LoVo (cell line): ENCODE measurements at places on chromosomes 12 and 14.
A peak's percentile ranks its signal among the peaks of the same experiment; 100 is the strongest.

DNA sequence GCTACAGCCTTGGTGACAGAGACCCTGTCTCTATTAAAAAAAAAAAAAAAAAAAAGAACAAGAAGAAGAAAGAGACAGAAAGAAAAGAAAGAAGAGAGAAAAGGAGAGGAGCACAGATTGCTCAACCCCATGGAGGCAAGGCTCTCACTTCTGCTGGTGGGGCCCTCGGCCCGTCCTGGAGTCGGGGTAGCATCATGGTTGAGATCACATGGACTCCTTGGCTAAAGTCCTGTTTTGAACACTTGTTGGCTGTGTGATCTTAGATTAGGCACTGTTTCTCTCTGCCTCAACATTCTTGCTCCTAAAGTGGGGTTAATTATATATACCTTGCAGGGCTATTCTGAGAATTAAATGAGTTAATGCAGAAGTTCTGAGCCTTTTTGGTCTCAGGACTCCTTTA, 207.7 kb downstream of the CACNA1C start:
- no peak for DNase-seq

DNA sequence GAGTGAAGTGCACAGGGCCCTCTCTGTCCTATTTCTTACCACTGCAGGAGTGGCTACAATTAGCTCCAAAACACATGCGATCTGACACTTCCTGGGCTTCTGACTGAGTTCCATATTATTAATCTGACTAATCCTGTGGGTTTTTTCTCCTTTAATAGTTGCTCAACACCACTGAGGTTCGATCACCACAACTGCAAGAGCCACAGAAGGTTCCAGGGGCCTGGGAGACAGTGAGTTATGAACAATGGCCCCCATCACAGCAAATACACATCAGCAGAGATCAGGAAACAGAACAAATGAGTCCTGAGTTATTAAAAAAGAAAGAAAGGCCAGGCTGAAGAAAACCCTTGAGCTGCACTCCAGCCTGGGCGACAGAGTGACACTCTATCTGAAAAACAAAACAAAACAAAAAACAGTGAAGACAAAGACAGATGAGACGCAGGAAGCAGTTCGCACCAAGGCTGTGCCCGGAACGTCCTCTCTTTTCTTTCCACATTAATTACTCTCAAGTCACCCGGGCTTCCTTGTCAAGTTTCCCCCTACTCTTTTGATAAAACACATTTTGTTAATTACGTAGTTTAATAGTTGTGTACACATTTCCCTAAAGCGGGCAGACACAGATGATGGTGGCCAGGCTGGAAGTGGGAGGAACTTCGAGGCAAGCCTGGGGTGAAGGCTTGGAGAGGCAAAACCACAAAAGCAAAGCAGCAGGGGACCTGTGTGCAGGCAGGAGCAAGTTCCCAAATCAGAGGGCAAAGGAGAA, 42.7 kb downstream of the CDC42BPB start:
- no peak for DNase-seq

DNA sequence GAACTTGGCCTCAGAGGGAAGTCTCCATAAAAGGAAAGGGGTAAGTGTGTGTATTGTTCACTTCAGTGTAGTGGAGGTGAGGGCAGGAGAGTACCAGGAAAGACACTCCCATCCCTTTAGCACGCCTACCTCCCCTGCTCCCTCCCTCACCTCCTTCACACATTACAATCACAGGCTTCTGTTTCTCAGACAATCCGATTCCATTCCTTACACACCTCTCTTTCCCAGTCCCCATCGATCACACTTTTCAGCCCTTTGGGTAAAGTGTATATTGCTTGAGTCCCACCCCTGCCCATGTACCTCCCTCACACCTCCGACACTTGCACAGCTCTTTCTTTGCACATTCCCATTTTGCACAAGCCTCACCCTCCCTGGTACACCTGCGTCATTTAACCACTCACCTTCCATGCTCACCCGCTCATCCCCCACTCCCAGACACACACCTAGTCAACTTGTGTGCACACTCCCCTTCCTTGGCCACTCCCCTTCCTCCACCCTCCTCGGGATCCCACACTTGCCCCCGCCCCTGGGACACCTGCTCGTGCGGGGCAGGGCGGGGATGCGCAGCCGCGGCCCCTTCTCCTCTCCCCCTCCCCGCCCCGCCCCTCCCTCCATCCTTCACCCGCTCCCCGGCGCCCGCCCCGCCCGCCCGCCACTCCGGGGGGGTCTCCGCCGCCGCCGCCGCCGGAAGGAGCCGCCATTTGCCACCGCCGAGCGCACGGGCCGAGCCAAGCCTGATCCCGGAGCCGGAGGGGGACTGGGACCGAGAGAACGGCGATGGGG, at the start of gene MARCHF9:
Gene MARCHF9 (plus strand): TSS at position 693 of the 783 bp plus-strand sequence. CDS start 426 bp downstream, outside the sequence.
- DNase-seq, result peak; percentile 90

- DNase-seq, result no peak
Observed at GRCh38 chr12:124678421-124678893, 111.0 kb upstream of the NCOR2 start.

- DNase-seq, result no peak
Observed at GRCh38 chr12:13288937-13289652, 92.6 kb downstream of the EMP1 start.
